ENCODE measurements at places on chromosomes 7 and 10.

GRCh38 chr10:29240986-29241660, 47.7 kb upstream of the LYZL1 start:
- DNase-seq: no peak

- peak; percentile 90 for DNase-seq
Measured at GRCh38 chr7:129210256-129210988, 14.4 kb upstream of the AHCYL2 start.

GRCh38 chr10:86775870-86776180, 19.4 kb downstream of the BMPR1A start:
- DNase-seq: no peak

- no peak for DNase-seq
Measured at GRCh38 chr7:48045195-48045765, 9.9 kb downstream of the C7orf57 start.

DNA sequence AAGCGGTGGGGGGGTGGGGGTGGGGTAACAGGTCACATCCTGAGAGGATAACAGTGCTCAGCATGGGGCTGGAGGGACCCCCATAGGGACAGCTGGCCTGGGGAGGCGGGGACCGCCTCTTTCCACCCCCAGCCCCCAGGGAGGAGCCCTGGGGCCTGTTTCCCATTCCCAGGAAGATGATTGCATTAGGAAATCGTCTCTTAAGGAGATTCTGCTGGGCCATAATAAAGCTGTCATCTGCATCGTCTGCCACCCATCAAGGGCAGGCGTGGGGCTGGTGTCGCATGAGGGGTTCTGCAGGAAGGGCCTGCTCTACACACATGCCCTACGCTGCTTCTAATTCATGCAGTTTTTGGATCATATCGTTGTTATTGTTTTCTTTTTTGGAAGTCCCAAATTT, 17.2 kb downstream of the RET start:
- DNase-seq: no peak

GRCh38 chr7:40447345-40447744, 312.5 kb downstream of the SUGCT start:
- DNase-seq: no peak

DNA sequence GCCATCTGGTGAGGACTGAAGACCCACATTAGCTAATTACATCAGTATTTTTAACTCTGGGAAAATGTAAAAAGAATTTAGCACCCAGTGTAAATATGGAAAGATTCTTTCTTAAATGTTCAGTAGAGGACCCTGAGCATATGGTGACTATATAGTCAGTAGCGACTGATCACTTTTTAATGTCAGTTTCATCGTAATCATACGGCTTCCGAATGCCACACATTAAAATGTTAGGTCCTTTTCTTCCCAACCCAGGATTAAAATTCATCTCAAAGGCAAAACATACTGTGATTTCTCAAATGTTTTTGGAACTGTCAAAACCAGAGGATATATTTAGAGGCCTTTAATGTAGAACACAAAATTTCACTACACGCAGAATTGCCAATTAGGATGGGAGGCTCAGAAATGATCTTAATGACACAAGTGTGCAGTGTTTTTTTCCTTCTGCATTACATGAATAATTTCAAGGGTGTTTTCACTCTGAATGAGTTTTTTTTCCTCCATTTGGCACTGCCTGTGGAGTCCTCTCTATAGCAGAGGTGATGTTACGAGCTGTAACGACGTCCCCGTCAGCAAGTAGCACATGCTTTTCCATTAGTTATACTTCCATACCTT, 382.7 kb downstream of the PAXIP1 start:
- DNase-seq: peak; percentile 0

- DNase-seq: no peak
Measured at GRCh38 chr10:31694126-31694685, 234.4 kb downstream of the ARHGAP12 start.

DNA sequence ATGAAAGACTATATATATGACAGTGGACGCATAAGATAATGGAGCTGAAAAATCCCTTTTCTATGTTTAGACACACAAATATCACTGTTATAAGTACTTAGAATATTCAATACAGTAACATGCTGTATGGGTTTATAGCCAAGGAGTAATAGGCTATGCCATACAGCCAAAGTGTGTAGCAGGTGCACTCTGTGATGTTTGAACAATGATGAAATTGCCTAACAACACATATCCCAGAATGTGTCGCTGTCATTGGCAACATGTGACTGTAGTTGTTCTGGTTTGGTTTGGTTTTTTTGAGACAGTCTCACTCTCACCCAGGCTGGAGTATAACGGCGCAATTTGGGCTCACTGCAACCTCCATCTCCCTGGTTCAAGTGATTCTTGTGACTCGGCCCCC, 26.1 kb downstream of the NOM1 start:
- no peak for DNase-seq

DNA sequence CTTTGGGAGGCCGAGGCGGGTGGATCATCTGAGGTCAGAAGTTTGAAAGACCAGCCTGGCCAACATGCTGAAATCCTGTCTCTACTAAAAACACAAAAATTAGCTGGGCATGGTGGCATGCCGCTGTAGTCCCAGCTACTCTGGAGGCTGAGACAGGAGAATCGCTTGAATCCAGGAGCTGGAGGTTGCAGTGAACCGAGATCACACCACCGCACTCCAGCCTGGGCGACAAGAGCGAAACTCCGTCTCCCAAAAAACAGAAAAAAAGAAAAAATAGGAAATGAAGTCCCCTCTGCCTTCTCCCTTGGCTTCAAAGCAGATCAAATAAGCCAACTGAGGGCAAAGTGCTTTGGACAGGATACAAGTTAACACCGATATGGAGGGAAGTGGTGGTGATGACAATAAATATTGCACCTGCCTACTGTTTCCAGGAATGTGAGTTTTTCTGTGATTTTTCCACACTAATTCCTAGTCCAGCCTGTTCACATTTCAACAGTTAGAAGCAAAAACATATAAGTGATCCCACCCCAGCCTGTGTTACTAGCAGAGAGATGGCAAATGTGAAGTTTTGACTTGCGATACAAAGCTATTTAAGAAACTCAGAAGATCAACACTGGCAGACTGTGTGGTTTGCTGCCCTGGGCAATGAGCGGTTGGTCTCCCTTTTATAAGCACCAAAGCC, 291.2 kb upstream of the AOAH start:
- DNase-seq: no peak

GRCh38 chr10:122197611-122198222, 73.4 kb upstream of the BTBD16 start:
- no peak for DNase-seq

- peak; percentile 12 for DNase-seq
Measured at GRCh38 chr7:132877573-132877972, 204.3 kb downstream of the CHCHD3 start.

DNA sequence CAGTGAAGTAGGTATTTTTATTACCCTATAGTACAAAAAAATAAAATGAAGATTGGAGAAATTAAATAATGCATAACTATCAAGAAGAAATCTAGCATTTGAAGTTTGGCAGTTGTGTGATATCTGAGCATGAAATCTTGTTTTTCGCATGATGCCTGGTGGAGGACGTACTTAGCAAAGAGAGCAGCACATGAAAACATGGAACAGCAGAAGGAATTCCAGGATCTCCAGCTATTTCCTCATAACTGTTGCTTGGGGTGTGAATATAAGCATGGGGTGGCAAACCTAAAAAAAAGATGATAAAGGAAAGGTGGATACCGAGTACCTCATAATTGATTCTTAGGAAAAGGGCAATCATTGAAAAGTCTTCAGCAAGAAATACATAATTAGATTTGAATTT, 174.3 kb upstream of the FAM3C start:
- DNase-seq: no peak

- no peak for DNase-seq
Measured at GRCh38 chr7:122518488-122518887, 180.4 kb downstream of the RNF133 start.

GRCh38 chr7:80249619-80250295, 115.1 kb downstream of the GNAI1 start:
- no peak for DNase-seq

DNA sequence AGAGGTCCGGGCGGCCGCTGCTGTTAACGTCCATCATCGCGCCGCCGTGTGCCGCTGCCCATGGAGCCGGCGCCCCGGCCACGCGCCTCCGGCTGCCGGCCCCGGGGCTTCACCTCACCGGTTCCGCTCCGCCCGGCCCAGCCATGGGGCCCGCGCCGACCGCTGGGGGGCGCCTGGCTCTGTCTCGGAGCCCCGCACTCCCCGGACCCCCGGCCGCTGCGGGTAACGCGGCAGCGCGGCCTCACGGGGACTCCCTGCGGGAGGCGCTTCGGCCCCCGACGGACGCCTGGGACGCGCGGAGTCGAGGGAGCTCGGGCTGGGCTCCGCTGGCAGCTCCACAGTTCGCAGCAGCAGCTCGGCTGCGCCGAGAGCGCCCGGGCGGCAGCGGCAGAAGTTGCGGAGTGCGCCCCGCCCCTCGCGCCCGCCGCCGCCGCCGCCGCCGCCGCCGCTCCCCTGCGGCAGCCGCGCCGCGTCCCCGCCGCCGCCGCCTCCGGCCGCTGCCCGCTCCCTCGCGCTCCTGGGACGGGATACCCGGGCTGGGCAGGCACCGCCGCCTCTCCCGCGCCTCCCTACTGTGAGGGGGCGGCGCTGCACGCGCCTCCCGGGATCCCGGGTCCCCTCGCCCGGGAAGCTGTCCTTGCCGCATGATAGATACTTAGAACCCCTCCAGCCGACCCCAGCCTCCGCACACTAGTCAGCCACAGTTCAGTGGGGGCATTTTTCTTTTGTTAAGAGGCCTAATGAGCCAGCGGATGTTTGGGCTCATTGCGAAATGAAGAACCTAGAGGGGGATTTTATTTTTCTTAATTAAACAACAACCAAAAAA, at the start of gene HTR7:
Gene HTR7 (minus strand): TSS at position 405 of the 826 bp plus-strand sequence. CDS start 368 bp downstream, at position 37.
- DNase-seq: peak; percentile 93

DNA sequence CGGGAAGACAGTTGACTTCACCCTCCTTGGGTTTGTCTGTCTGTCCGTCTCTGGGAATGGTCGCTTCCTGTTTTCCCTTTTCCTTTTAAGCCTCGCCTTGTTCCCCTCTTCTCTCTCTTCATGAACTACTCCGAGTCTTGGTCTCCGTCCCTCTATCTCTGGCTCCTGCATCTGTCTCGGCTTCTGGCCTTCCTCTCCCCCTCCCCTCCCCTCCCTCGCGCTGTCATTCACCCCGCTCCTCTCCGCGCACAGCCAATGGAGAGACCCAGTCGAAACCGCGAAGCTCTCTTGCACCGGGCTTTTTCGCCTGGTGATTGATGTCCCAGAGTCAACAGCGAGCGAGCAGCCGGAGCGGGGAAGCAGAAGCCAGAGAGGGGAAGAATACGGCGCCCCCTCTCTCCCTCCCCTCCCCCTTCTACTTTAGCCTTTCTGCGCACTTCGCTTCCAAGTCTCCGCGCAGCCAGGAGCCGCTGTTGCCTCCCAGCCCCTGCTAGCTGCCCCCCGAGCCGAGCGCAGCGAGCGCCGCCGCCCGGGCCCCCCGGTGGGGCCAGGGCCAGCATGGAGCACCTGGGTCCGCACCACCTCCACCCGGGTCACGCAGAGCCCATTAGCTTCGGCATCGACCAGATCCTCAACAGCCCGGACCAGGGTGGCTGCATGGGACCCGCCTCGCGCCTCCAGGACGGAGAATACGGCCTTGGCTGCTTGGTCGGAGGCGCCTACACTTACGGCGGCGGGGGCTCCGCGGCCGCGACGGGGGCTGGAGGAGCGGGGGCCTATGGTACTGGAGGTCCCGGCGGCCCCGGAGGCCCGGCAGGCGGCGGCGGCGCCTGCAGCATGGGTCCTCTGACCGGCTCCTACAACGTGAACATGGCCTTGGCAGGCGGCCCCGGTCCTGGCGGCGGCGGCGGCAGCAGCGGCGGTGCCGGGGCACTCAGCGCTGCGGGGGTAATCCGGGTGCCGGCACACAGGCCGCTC, at the start of gene TLX1:
Gene TLX1 (plus strand): TSS at position 317 of the 978 bp plus-strand sequence. CDS start 242 bp downstream, at position 559.
- DNase-seq: peak; percentile 67

GRCh38 chr10:45202242-45202641, 113.2 kb downstream of the OR13A1 start:
- no peak for DNase-seq

DNA sequence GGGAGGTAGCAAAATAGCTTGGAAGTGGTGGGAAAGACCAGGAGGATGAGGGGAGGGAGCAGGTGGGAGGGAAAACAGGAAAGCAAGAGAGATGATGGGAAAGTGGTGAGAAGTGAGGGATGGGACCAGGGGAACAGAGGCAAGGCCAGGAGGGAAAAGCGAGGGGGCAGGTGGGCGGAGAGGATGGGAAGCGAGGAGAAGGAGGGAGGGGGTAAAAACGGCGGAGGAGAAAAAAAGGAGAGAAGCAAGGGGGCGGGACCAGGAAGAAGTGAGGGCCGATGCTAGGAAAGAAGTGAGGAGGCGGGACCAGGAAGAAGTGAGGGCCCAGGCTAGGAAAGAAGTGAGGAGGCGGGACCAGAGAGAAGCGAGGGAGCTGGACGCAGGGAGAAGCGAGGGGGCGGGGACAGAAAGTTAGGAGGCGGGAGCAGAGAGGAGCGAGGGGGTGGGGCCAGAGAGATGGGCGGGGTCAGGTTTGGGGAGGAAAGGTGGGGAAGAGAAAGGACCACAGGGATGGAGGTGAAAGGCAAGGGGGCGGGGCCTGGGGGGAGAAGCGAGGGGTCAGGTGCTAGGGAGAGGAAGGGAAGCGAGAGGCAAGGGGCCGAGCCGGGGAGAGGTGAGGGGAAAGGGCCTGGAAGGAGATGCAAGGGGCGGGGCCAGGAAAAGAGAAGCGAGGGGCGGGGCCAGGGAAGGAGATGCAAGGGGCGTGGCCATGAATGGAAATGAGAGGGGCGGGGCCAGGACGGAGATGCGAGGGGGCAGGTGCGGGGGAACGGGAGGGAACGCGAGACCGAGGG, 984 bp downstream of the SMURF1 start:
- DNase-seq: peak; percentile 82

- peak; percentile 46 for DNase-seq
Measured at GRCh38 chr10:44384601-44385025, 284 bp downstream of the CXCL12 start.

DNA sequence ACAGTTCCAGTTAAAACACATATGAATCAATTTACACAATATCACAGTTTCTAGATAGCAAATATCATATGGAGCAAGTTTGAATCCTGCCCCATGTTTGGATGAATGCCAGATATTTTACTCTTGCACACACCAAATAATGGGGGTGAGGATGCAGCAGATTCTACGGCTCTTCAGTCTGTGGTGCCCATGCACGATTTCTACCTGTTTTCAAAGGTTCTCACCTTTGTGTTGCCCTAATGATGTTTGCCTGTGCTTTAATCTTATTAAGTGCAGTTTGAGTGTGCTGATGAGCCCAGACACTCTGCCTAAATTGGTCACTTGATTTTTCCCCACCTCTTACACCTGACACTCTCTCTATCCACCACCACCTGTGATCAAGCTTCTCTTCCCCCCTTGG, 119.6 kb downstream of the NPY start:
- no peak for DNase-seq

GRCh38 chr7:77351539-77352004, 64.6 kb downstream of the GSAP start:
- DNase-seq: no peak

DNA sequence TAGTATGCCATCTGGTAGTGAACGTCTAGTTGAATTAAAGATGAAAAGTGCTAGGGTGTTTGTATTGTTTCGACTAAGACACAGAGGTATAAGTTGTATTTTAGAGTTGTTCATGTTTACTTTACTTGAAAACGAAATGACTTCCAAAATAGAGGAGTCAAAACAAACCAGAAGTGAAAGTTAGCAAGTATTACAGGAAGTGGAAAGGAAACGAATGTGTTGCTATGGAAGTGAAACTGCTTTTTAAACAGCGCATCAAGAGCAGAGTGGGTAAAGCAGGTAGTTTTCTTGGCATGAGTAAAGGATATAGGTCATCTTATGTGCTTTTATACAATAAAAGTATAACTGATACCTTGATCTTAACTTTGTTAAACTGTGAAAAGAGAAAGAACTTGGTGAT, 20.0 kb upstream of the GALNTL5 start:
- no peak for DNase-seq

- DNase-seq: no peak
Measured at GRCh38 chr7:30501264-30501663, 3.4 kb downstream of the GGCT start.
